Endothelial cell of coronary artery (primary cell): ENCODE measurements at places on chromosomes 3 and 15. TPM values are rescaled to one million over a fixed set of nuclear protein-coding genes. Genes with fewer than 3 reads are reported as not detected.

Gene CD86
- total RNA-seq, result under 0.01 TPM in 1 of 2 replicates, not detected in the other

Gene SLC38A3
- total RNA-seq, result 0.09 TPM in 1 of 2 replicates, not detected in the other

Gene MRPS11
- total RNA-seq, result 45.9 and 62.5 TPM in 2 replicates

Gene TMEM41A
- total RNA-seq, result 6.9 and 9.4 TPM in 2 replicates

Gene GOLGA8T
- total RNA-seq, result 0.09 TPM in 1 of 2 replicates, not detected in the other

Gene CHRM5
- under 0.01 TPM in 1 of 2 replicates, not detected in the other for total RNA-seq
